ENCODE measurements at places on chromosomes 1 and 21. TPM values are rescaled to one million over a fixed set of nuclear protein-coding genes. Genes with fewer than 3 reads are reported as not detected.

The RGSL1 gene
- 0.07 TPM for polyA plus RNA-seq

GRCh38 chr21:42298237-42298636 lies 17.0 kb downstream of the TFF3 start:
- H3K27ac ChIP-seq, result no peak overlapping the region
- no peaks in the 10 kb centered on the region for H3K36me3 ChIP-seq
- H3K27me3 ChIP-seq, result no peaks in the 10 kb centered on the region
- no peaks in the 10 kb centered on the region for H3K4me1 ChIP-seq
- H3K4me3 ChIP-seq, result no peak overlapping the region
- no peak for DNase-seq

The S100A4 gene
- 17.1 TPM for polyA plus RNA-seq

The TINAGL1 gene
- 35.0 TPM for polyA plus RNA-seq
